ENCODE measurements at places on chromosomes 11 and 22.

GRCh38 chr11:108522318-108522717, 24.1 kb upstream of the POGLUT3 start:
- H3K27me3 ChIP-seq, result peaks cover 4% of the 10 kb centered on the region
- peaks cover 2% of the 10 kb centered on the region for H3K36me3 ChIP-seq
- no peak overlapping the region for H3K27ac ChIP-seq
- no peaks in the 10 kb centered on the region for H3K4me1 ChIP-seq
- H3K4me3 ChIP-seq, result no peak overlapping the region

- no peaks in the 10 kb centered on the region for H3K4me1 ChIP-seq
- H3K27me3 ChIP-seq, result no peaks in the 10 kb centered on the region
- no peak overlapping the region for H3K4me3 ChIP-seq
- DNase-seq, result no peak
- H3K27ac ChIP-seq, result no peak overlapping the region
Measured at GRCh38 chr11:23959462-23959861, 537.4 kb upstream of the LUZP2 start.

- no peaks in the 10 kb centered on the region for H3K27me3 ChIP-seq
- no peak overlapping the region for H3K27ac ChIP-seq
- H3K36me3 ChIP-seq, result no peaks in the 10 kb centered on the region
- no peaks in the 10 kb centered on the region for H3K4me1 ChIP-seq
- no peak for DNase-seq
Measured at GRCh38 chr11:20760811-20761210, 91.4 kb downstream of the NELL1 start.

DNA sequence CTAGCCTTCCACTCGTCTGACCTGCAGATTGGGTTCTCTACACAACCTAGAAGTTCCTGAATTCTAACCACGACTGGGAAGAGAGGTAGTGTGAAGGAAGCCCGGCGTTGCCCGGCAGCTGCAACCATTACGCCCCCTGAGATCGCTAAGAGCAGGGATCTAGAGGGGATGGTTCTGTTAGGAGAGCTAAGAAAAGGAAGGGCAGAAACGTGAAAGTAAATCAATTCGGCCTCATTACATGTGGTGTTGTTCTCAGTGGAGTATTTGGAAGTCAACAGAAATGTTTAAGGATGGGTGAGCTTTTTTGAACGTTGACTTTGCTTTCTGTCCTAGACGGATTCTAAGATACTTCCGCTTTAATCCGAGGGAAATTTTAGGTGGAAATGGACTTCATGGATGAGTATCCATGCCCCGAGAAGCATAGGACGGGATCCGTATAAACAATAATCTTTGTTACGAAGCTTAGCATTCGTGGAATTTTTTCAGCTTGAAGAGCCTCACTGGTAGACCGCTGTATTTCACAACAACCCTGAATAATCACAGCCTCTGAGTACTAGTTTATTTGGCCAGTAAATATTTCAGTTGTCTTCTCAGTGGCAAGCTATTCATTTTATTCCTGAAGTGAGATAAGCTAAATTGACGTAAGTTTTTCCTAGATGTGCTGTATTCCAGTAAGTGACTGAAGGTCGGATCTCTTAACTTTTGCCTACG, 629 bp downstream of the ATP5MG start:
- no peaks in the 10 kb centered on the region for H3K27me3 ChIP-seq
- H3K4me1 ChIP-seq, result peaks cover 24% of the 10 kb centered on the region
- peaks cover 9% of the 10 kb centered on the region for H3K36me3 ChIP-seq
- H3K27ac ChIP-seq, result peak overlapping the region; percentile 100

DNA sequence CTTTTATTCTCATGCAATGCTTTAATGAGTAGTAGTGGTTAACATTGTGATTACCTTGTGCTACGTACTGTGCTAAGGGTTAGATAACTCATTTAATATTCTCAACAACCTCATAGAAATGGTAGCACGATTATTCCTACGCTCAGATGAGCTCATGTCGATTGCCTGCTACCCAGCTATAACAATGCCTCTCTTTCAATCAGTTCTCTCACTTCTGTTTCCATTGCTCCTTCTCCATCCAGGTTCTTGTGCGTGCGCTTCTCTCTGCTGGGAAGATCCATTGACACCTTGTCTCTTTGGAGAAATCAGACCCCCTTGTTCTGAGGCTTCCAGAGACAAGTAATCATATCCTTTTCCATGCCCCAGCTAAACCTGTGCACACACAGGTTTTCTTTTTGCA, 120.8 kb downstream of the NECTIN1 start:
- H3K27ac ChIP-seq, result no peak overlapping the region
- peaks cover 23% of the 10 kb centered on the region for H3K27me3 ChIP-seq
- H3K4me1 ChIP-seq, result no peaks in the 10 kb centered on the region
- DNase-seq, result no peak
- H3K36me3 ChIP-seq, result no peaks in the 10 kb centered on the region
- no peak overlapping the region for H3K4me3 ChIP-seq

DNA sequence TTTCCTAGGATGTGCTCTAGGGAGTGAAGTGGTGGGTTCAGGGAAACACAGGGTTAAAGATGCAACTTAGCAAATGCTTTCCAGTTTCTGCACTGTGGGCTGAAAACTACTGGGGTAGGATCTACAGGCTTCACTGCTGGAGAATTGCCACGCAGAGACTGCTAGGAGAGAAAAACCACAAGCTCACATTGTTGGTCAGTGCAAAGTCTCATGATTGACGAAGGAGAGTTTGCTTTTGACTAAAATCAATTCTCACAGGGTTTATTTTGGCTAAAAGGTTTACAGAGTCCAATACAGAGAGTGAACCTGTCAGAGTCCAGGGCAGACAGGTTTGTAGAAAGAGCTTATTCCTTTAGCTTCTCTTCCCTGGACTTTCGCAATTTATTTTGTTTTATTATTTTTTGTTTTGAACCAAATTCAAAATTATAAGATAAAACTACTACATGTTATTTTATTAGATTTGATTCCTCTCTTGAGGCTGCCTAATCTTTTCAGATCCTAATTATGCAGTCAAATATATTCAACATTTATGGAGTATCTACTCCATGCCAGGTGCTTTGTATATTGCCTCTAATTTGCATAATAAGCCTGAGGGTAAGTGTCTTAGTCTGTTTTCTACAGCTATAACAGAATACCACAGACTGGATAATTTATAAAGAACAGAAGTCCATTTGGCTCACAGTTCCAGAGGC, 64.7 kb downstream of the MTNR1B start:
- no peak overlapping the region for H3K27ac ChIP-seq
- no peak for DNase-seq
- no peak overlapping the region for H3K4me3 ChIP-seq
- no peaks in the 10 kb centered on the region for H3K36me3 ChIP-seq
- peaks cover 5% of the 10 kb centered on the region for H3K27me3 ChIP-seq

- no peaks in the 10 kb centered on the region for H3K36me3 ChIP-seq
- no peak overlapping the region for H3K4me3 ChIP-seq
- H3K27me3 ChIP-seq, result no peaks in the 10 kb centered on the region
- peak; percentile 27 for DNase-seq
Measured at GRCh38 chr11:86182976-86183584, 61.5 kb upstream of the EED start.

DNA sequence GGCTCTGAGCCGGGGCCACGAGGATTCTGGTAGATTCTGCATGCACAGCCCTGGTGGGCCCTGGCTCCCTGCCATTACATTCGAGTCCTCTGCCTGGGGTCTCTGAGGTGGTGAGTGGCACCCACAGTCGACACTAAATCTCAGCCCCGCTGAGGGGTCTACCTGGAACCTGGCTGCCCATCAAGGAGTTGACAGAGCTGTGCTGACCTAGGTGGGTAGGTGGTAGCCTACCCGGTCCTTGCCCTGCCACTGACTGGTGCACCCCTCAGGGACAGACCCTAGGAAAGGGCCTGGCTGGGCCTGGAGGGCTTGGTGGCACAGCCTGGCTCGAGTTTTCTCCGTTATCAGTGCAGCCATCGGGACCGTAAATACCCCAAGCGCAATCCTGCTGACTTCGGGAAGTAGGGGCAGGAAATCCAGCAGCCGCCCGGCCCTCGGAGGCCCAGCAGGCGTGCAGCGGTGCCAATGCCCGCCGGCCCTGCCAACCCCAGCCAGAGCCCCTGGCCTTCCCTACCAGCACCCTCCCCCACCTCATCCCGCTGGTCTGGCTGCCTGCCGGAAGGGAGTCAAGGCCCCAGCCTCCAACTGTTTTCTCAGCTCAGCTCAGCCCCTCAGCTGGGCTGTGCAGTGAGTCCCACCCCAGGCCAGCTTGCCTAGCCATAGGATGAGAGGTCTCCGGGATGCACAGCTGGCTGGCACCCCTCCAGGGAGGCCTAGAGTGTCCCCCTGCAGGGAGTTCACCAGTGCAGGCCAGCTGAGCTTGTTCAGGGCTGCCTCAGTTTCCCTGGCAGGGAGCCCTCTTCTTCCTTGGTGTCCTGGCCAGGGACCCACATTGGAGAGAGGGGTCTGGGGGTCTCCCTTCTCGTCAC, 80.4 kb upstream of the KCNQ1OT1 start:
- H3K36me3 ChIP-seq, result peaks cover 4% of the 10 kb centered on the region
- H3K4me1 ChIP-seq, result peaks cover 25% of the 10 kb centered on the region
- H3K27ac ChIP-seq, result no peak overlapping the region
- DNase-seq, result peak; percentile 0
- H3K27me3 ChIP-seq, result peaks cover 22% of the 10 kb centered on the region

- H3K4me1 ChIP-seq, result no peaks in the 10 kb centered on the region
- peaks cover 14% of the 10 kb centered on the region for H3K27me3 ChIP-seq
- no peak overlapping the region for H3K27ac ChIP-seq
Measured at GRCh38 chr11:15157606-15158137, 42.9 kb downstream of the INSC start.

DNA sequence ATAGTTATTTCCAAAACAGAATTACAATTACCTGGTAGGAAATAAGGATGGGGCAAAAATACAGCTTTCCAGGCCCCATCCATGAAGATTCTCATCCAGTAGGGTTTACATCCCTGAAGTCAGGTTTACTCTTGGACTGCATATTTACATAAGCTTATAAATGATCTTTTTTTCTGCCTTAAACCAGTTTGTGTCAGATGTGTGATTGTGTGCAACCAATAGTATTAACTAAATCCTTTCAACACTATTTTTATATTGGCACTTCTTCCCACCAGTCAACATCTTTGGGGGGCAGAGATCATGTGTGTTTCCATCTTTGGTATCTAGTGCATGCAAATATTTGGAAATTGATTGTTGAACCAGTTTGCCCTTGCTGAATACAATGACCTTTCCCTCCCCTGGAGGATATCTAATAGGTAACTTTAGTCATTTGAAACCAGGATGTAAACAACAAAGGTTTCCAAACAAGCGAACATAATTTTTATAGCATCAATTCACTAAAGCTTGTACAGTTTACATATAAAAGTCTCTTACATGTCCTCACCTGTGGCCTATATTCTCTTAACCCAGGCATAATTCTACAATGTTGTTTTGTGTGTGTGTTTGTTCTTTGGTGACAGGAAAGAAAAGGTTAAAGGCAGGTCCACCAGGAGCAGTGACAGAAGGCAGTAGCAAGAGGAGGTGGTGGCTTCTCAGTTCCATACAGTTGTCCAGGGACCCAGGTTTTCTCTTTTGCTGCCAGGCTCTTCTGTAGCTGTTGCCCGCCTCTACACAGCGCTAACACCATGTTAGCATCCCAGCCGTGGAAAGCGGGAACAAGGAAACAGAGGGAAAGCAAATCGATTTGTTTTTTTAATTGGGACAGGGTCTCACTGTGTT, 1.7 kb upstream of the ME3 start:
- no peak overlapping the region for H3K27ac ChIP-seq
- H3K4me3 ChIP-seq, result no peak overlapping the region
- H3K27me3 ChIP-seq, result peaks cover 24% of the 10 kb centered on the region
- H3K4me1 ChIP-seq, result peaks cover 9% of the 10 kb centered on the region
- no peak for DNase-seq

GRCh38 chr22:44403166-44403565, 90.4 kb upstream of the SHISAL1 start:
- no peak overlapping the region for H3K4me3 ChIP-seq
- no peak overlapping the region for H3K27ac ChIP-seq
- H3K27me3 ChIP-seq, result no peaks in the 10 kb centered on the region
- no peak for DNase-seq
- no peaks in the 10 kb centered on the region for H3K36me3 ChIP-seq

GRCh38 chr22:32478994-32479393, 4.4 kb downstream of the FBXO7 start:
- DNase-seq, result no peak
- no peak overlapping the region for H3K4me3 ChIP-seq
- H3K27ac ChIP-seq, result no peak overlapping the region
- H3K36me3 ChIP-seq, result peaks cover 12% of the 10 kb centered on the region
- H3K4me1 ChIP-seq, result peaks cover 15% of the 10 kb centered on the region
- no peaks in the 10 kb centered on the region for H3K27me3 ChIP-seq

DNA sequence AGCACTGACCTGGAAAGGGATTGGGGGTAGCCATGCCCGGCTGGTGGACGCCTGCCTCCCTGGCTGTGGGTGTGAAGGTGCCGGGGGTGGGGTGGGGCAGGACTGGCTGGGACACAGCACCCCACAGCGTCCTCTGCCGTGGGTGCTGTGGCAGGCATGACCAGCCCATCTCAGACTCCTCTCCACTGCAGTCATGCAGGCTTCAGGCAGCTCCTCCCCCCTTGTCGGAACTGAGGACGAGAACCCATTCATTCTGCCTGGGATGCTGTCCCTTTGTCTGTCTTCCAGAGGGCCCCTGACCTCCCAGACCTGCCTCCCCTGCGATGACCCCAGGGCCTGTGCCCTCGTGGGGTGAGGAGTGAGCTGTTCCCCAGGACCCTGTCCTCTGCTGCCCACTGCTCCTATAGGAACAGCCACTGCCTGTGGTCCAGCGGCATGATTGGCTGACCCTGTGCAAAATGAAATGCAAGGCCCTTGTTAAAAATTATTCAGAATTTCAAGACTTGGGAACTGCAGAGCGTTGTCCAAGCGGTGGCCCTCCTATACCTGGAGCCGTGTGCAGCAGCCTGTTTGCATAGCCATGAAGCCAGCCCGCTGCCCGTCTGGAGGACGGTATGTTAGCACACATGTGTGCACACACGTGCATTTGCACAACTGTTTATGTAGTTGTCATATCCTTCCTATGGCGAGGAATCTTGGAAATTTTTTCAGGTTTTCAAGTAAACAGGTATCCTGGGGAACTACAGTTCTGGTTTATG, 1122.3 kb downstream of the BRD1 start:
- DNase-seq, result no peak
- no peaks in the 10 kb centered on the region for H3K4me1 ChIP-seq
- no peak overlapping the region for H3K27ac ChIP-seq
- H3K4me3 ChIP-seq, result no peak overlapping the region
- no peaks in the 10 kb centered on the region for H3K36me3 ChIP-seq

GRCh38 chr11:85845124-85845631, 10.0 kb upstream of the CCDC83 start:
- H3K4me3 ChIP-seq, result no peak overlapping the region
- DNase-seq, result no peak
- no peaks in the 10 kb centered on the region for H3K4me1 ChIP-seq
- no peaks in the 10 kb centered on the region for H3K27me3 ChIP-seq
- peaks cover 2% of the 10 kb centered on the region for H3K36me3 ChIP-seq
- no peak overlapping the region for H3K27ac ChIP-seq

GRCh38 chr11:36280531-36280930, 8.7 kb downstream of the COMMD9 start:
- peaks cover 53% of the 10 kb centered on the region for H3K36me3 ChIP-seq
- DNase-seq, result no peak
- H3K27ac ChIP-seq, result no peak overlapping the region
- H3K4me3 ChIP-seq, result no peak overlapping the region
- no peaks in the 10 kb centered on the region for H3K27me3 ChIP-seq

GRCh38 chr11:71096751-71097388, 155.5 kb downstream of the SHANK2 start:
- DNase-seq, result no peak
- no peak overlapping the region for H3K4me3 ChIP-seq
- H3K36me3 ChIP-seq, result no peaks in the 10 kb centered on the region
- H3K4me1 ChIP-seq, result no peaks in the 10 kb centered on the region

Data from stimulated activated naive B cell treated with anti-CD40 and anti-IgM and Interleukin-4, amounts not matched to agents 10 μg/mL and 1 μg/mL and 100 μg/mL, for 72 hours (primary cell).